Stimulated activated CD8-positive, alpha-beta memory T cell treated with anti-CD3 and anti-CD28 coated beads, Interleukin-7, amount 100 ng/mL, for 48 hours (primary cell): ENCODE measurements at places on chromosomes 7 and 10.

- DNase-seq: no peak
Measured at GRCh38 chr7:23691320-23691719, 11.3 kb downstream of the FAM221A start.

- DNase-seq: no peak
Measured at GRCh38 chr7:5064391-5065106, 18.9 kb downstream of the RBAK start.

GRCh38 chr7:124059375-124059774 lies 26.5 kb upstream of the TMEM229A start:
- DNase-seq: no peak

GRCh38 chr7:113742377-113742776 lies 176.4 kb downstream of the PPP1R3A start:
- no peak for DNase-seq

DNA sequence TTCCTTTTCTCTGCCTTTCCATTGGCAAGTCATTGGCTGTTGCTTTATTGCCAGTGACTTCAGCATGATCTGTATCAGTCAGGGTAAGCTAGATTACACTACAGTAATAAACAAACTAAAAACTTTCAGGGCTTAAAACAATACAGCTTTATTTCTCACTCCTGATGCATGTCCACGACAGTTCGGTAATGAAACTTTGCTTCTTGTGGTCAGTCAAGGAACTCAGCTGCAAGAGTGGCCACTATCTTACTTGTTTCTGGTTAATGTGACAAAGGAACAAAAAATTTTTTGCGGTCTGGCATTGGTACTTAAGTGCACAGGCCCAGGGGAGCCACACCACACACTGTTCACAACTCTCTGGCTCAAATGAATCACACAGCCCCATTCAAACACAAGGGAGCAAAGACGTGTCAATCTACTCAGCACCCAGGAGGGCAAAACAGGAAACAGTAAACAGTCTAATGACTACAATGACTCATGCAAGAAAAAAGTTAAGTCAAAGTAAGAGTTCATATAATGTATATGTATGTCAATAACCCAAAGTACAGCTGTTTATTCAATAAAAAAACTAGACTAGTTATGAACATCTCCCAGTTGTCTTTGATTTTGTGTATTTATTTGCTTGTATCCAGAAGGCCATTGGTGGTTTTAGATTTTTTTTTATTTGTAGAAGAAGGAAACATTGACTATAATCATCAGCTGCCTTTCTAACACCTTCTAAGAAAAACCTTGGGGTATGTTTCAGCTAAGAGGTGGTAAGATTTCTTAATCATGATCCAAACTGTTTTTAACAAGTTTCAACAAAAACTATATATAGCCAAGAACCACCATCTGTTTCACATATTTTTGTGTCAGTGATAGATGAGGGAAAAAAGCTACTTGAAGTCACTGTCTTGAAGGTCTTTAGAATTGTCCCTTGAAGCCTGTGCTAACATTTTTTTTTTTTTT lies 134.4 kb upstream of the FAM3C start:
- peak; percentile 36 for DNase-seq

- no peak for DNase-seq
Measured at GRCh38 chr10:86354761-86355540, 11.6 kb downstream of the GRID1 start.
